ENCODE measurements at places on chromosomes 2 and 18.

DNA sequence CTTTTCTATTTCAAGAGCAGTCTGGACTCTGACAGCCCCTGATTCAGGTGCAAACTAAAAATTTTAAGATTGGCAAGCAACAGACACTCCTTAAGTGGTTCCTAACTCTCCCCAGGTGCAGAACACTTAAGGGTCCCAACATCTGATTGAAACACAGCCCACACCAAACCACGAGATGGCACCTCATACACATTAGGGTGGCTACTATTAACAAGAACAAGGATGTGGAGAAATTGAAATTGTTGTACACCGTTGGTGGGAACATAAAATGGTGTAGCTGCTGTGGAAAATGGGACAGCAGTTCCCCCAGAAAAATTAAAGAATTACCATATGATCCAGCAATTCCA lies 82.3 kb downstream of the POLR1A start:
- no peak for DNase-seq

GRCh38 chr2:65360441-65360840 lies 72.0 kb downstream of the SPRED2 start:
- no peak for DNase-seq

DNA sequence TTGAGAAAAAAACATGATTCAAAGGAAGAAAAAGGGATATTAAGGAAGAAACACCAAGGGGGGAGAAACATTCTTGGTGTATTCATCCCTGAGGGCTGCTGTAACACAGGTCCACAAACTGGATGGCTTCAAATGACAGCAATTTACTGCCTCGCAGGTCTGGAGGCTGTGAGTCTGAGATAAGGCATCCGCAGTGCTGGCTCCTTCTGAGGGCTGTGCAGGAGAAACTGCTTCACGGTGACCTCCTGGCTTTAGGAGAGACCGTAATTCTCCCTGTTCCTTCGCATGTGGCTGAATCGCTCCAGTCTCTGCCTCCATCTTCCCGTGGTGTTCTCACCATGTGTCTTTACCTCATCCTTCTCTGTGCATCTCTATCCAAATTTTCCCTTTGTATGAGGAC lies 490.7 kb downstream of the EIPR1 start:
- no peak for DNase-seq

DNA sequence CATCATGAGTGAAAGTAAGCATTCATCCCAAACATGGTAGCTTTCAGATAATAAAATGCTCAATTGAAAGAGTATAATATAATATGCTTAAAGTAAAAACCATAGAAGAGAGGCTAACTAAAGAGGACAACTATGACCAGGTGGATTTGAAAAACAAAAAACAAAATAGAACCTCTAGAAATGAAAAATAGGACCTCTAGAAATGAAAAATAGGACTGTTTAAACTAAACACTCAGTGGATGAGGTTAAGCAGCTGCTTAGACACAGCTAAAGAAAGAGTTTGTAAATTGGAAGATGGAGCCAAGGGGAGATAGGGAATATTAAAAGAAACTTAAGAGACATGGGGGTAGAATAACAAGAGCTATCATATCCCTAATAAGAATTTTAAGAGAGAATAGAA lies 301.6 kb downstream of the BCL2 start:
- DNase-seq, result no peak

Data from central memory CD4-positive, alpha-beta T cell (primary cell).